Germinal center (tissue), 1 donor: ENCODE measurements at places on chromosomes 2 and 18.

DNA sequence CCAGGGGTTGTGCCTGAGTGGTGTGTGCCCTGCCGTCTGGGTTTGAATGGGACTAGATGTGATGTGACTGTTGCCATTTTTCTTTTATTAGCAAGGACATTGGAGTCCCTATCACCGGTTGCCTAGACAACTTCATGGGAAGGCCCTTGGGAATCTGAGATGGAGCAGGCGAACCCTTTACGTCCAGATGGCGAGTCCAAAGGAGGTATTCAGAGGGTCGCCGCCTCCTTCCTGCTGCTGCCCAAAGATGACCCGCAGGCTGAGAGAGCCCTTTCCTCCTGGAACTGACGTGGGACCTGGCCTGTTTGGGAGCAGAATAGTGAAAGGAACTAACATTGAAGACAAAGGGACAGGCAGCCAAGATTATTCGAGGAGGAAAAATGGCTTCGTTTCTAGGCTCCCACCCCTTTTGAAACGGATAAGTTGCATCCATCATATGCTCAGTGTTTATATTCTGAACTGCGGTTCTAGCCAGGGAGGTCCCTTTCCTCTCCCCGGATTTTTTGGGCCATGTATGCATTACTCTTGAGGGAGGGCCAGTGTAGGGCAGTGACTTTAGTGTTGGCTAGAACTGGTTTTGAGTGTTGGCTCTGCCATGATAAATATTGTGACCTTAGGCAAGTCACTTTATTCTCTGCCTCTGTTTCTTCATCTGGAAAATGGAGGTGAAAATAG, 673 bp downstream of the CENPO start:
- peak; percentile 8 for DNase-seq

DNA sequence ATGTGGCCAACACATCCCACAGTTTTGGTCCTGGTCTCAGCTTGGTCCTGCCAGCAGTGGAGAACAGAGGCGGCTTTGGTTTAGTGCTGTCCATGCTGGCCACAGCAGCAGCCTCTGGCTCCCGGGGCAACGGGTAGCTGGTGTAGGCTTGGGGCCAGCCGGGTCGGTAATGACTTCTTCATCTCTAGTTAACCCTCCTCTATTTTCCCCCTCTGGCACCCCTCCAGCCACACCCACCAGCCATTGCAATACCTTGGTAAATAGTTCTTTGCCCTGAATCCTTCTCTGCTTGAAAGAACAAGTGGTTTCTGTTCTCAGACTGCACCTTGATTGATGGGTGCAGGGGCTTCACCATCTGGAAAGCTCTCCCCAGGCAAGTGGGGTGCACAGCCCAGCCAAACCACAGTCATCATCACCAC, 31.7 kb upstream of the ZNF396 start:
- no peak for DNase-seq

DNA sequence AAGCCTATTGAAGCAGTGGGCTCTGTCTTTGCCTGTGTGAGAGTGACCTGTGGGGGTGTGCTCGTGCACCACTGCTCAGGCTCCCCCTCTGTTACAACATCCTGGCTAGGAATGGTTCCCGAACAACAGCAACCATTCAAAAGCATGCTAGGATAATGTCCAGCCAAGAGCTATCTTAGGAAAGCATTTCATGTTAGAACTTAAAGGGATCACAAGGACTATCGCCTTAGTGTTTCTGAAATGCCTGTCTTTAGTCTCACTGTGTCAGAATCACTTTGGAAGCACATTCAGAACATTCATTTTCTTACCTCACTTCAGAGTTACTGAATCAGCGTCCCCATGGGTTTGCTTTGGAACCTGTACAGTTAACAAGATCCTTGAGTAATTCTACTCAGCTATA, 134.9 kb upstream of the DSEL start:
- no peak for DNase-seq

GRCh38 chr18:79379931-79380815, 15.6 kb upstream of the NFATC1 start:
- DNase-seq: no peak

DNA sequence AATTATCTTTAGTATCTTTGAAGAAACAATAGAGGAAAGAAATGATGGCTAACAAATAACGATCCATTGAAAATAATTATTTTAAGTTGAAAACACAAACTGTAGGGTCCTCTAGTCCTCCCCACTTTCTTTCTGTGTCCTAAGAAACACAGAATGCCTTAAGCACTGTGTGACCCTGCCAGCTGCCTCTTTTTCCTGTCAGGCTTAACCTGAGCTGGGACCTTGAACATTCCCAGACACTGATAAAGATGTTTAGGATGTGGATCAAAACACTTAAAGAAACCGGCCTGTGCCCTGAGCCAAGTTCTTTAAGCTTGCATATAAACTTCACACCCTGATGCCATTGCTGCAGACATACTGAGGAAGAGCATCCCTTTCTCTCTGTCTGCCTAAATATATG, 755.4 kb upstream of the VRK2 start:
- DNase-seq: no peak

- DNase-seq: no peak
These were observed 78.9 kb upstream of the SMAD7 start for GRCh38 chr18:49029628-49030027.

- DNase-seq: peak; percentile 59
These were observed 48.1 kb downstream of the TMEM185B start for GRCh38 chr2:120174963-120175581.

DNA sequence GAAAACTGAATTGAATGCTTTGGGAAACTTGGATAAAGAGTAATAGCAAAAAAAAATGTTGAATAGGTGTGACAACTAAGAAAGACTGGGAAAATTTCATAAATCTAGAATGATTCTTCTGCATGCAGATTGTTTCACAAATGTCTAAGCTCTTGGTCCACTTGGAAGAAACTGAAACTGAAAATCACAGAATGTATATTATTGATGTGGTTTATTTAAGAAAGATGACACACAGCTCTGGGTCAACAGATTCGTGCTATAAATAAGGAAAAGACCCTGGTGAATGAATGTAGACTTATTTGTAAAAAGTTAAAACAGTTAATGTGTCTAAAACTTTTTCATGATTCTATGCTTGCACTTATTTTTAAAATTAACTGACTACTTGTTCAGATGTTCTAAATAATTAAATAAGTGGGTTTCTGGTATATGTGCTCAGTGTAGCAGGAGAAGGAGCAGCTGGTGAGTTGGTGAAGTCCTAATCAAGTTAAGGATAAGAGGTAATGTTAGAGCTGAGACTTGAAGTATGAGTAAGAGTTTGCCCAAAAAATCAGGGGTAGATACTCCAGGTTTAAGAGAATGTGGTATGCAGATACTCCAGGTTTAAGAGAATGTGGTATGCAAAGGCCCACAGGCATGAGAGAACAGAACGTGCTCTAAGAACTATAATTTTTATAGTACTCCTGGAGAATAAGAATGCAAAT, 24.5 kb downstream of the UGP2 start:
- no peak for DNase-seq

DNA sequence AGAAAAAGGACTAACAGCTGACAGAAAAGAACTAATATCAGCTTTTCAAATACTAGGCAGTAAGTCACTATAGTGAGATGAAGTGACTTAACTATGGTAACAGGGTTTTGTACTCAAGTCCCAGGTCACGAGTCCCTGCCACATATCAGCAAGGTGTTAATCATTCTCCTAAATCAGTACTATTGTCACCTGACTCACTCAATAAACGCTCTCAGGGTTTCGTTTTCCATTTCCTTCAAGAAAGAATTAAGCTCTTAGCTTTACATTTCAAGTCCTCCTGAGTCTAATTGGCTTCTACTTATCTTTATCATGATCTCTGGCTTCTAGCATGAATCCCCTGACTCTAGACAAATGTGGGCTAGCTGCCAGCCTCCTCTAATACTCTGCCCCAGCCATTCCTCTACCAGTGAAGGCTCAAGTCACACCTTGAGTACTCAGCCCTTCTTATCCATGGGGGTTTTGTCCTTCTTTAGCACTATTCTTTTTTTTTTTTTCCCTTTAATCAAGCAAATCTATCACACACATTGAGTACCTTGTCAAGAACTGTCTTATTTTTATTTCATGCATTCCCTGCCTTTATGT, 20.0 kb downstream of the BUB1 start:
- no peak for DNase-seq
